ENCODE measurements at places on chromosomes 16 and 17.

GRCh38 chr16:89256651-89257254 is 39.2 kb downstream of the ZNF778 start:
- peak; percentile 52 for DNase-seq

DNA sequence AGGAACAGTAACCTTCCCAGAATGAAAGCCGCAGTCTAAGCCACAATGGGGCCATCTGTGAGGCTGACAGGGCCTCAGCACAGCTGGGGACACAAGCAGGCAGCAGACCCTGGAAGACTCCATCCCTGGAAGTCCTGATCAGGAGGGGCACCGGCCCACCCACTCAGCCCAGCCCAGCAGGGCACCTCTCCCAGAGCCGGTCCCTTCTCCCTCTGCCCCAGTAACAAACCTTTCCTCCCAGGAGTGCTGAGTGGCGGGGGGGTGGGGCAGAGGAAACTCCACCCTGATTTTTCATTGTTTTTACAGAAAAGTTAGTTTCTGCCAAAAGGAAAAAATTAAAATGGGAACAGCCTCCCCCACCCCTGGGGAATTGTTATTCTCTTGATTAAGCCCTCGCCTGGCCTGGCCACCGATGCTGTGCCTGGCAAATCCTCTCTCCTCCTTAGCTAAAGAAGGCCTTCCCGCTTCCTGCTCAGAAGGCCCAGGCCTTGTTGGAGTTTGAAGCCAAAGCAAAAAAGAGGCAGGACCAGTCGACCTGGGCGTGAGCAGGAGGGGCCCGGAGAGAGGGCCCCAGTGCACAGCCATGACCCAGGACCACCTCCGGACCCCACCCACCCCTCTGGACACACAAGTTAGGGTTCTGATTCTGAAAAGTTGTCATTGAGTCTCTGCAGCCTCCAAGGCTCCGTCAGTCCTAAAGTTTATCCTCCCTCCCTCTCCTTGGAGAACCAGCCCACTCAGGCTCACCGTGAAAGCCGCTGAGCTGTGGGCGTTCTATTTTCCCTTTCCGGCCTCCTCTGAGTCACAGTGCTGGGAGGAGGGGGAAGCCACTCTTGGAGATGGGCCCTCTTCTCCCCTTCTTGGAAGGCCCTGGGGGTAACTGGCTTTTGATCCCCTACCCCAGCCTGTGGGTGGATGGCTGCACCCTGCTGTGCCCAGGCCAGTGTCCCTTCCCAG is 128.4 kb upstream of the TNRC6C start:
- DNase-seq = no peak

GRCh38 chr17:5254903-5255521 is 20.4 kb upstream of the SCIMP start:
- no peak for DNase-seq

DNA sequence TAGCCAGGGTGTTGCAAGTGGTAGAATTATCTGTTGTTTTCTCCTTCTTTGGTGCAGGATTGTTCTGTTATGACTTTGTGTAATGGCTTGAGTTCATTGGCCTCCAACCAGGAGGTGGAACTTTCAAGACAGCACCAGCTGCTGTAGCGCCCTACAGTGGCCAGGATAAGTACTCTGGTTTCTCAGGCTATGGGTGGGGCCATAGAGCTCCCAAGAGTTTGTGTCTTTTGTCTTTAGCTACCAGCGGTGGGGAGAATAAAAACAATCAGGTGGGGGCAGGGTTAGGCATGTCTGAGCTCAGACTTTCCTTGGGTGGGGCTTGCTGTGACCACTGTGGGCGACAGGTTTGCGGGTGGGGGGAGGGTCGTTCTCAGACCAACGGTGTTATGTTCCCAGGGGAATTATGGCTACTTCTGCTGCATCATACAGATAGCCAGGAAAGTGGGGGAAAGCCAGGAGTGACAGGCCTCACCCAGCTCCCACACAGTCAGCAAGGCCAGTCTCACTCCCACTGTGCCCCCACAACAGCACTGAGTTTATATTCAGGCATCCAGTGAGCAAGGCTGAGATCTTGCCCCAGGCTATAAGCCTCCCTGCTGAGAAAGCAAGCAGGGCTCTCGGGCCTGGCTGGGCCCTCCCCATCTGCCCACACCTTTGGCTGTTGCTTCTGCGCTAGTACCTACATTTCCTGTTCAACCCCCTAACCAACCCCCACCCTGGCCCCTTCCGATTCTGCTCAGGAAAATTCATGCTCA is 15.4 kb downstream of the ABCA10 start:
- no peak for DNase-seq

DNA sequence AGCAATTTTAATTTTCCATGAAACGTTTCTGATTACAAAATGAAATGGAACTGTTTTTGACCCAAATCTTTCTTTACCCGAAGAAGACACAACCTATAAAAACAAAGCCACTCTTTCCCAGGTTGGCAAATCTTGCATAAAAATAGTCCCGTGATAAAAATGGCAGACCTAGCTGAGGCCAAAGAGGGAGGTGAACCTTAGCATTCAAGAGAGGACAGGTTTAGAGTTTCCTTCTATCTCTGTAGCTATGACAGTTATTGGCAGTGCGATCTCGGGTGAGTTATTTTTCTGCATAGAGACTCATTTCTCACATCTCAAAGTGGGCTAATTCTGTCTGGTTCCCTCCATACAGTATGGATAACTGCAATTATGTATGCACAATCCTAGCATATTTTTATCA is 241.4 kb downstream of the MAP2K6 start:
- DNase-seq = no peak

DNA sequence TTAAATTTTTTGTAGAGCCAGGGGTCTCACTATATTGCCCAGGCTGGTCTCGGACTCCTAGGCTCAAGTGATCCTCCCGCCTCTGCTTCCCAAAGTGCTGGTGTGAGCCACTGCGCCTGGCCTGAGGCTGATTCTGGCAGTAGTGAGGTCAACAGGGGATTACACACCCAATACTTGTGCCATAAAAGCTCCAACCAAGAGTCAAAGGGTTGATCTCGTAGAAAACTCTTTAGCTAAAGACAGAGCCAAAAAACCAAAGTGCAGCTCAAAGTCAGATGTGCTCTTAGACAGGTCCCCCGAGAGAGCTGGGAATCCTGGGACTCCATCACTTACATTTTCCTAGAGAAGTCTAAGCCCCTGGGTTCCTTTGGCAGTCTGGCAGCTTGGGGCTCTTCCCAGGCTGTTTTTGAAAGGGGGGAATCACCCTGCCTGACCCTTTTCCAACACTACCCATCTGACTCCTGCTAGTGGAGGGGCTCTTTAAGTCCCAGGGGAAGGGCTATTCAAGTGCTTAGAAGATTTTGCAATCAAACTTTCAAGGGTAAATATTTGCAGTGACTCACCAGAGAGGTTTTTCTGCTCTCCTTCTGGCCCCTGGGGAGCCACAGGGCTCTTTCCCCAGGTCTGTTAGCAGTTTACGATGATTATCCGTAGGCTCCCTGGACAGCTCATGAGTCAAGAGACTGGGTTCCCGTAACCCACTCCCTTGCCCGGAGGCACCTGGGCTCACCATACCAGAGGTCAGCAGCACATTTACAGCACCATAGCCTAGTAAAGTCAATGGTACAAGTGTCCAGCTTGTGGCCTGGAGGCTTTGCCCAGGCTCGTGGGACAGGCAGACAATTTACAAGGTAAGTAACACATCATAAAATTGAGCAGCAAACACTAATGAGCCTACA is 408.7 kb downstream of the SLC39A11 start:
- DNase-seq = no peak

DNA sequence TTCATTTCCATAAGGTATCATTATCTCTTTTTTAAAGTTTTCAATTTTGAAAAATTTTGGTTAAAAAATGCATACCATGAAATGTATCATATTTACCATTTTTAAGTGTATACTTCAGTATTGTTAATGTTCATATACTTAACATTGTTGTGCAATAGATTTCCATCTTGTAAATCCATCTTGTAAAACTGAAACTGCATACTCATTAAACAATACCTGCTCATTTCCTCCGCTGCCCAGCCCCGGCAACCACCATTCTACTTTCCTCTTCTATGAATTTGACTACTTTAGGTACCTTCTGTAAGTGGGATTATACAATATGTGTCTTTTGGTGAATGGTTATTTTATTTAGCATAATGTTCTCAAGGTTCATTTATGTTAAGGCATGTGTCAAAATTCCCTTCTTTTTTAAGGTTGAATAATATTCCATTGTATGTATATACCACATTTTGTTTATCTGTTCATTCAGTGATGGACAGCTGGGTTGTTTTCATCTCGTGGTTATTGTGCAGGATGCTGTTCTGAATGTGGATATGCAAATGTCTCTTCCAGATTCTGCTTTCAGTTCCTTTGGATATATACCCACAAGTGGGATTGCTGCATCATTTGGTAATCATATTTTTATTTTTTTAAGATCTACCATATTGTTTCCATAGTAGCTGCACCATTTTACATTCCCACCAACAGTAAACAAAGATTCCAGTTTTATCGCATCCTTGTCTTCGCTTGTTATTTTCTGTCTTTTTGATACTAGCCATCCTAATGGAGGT is 6.7 kb downstream of the CCL2 start:
- no peak for DNase-seq

DNA sequence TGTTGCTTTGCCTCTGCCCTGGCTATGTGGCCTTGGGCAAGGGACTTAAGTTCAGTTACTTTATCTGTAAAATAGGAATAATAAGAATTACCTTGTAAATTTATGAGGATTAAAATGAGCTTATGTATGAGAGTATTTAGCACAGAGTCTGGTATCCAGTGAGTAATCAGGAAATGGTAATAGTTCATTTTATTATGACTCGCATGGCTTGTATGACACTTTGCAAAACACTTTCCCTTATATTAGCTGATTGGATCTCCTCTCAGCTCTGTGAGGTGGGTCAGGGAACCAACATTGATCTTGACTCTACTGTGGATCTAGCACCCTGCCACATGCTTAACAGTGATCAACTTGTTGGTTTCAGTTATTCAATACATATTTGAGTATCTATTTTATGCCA is 8.3 kb upstream of the CDH3 start:
- no peak for DNase-seq

DNA sequence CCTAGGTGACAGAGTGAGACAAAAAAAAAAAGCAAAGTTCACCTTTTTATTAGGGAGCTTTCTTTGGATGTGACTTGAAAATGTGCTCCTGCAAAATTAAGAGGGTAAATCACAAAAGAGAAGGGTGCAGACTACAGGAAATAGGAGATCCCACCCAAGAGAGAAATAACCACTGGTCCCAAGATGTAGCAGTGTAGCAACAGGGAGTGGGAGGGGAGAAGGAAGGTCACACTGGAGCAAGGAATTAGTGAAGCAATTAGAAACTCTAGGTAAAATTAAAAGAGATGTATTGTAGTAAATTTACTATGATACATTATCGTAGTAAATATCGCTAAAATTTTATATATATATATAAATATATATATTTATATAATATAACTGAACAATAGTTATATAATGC is 12.3 kb upstream of the SPN start:
- DNase-seq = no peak

DNA sequence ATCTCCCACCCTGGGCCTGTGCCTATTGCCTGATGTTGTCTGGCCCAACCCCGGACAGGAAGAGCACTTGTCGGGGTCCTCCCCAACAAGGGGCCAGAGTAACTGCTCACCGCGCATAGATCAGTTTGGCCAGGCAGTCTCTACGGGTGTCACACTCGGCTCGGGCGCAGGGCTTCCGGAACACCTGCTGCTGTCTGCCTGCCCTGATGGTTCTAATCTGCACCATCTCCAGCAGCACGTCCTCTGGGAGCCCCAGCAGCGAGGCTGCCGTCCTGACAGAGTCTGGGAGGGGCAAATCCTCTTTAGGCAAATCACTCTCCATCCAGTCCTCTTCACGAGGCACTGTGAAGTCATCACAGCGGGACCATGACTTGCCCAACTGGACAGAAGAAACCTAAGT is 24.0 kb downstream of the MYO19 start:
- no peak for DNase-seq

DNA sequence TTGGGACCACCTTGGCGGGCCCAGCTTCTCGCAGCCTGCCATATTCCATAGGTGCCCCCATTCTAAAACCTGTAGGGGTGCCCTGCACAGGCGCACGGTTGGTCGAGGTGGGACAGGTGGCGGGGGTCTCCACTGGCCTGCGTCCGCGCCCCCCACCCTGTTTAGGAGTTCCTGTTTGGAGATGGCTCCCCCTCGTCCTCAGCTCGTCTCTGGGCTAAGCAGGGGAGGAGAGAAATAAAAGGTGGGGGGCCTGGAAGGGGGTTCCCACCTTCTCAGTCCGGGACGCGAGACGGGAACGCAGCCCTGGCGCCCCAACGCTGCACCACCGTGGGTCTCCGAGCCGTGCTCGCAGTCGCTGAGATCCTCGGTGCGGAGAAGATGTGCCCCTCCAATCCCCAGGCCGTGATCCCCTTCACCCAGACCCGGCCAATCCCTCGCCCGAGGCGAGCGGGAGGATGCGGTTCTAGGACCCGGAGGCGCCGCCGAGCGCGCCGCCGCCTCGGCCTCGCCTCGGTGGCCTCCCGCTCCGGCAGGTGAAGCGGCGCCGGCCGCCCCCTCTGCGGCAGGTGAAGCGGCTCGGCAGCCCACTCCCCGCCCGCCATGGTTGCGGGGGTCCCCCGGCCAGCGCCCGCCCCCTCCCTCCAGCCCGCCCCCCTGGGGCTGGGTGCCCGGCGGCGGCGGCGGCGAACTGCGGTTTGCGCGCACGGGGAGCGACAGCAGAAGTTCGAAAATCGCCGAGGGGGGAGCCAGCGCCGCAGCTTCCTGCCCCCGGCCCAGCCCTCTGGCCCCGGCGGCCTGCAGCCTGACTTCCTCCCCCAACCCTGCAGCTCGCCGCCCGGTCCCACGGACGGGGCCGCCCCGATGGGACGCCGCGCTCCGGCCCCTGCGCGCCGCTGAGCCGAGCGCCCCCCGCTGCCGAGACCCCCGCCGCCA is at the start of gene FMNL1:
Gene FMNL1, plus strand, starts transcription at position 805 of the 933 bp plus-strand sequence. CDS start 240 bp downstream, outside the sequence.
- peak; percentile 61 for DNase-seq

GRCh38 chr17:57465610-57466009 is 209.3 kb downstream of the MSI2 start:
- no peak for DNase-seq

- DNase-seq = no peak
These were observed 70.5 kb downstream of the TIMM22 start for GRCh38 chr17:1067282-1067956.

DNA sequence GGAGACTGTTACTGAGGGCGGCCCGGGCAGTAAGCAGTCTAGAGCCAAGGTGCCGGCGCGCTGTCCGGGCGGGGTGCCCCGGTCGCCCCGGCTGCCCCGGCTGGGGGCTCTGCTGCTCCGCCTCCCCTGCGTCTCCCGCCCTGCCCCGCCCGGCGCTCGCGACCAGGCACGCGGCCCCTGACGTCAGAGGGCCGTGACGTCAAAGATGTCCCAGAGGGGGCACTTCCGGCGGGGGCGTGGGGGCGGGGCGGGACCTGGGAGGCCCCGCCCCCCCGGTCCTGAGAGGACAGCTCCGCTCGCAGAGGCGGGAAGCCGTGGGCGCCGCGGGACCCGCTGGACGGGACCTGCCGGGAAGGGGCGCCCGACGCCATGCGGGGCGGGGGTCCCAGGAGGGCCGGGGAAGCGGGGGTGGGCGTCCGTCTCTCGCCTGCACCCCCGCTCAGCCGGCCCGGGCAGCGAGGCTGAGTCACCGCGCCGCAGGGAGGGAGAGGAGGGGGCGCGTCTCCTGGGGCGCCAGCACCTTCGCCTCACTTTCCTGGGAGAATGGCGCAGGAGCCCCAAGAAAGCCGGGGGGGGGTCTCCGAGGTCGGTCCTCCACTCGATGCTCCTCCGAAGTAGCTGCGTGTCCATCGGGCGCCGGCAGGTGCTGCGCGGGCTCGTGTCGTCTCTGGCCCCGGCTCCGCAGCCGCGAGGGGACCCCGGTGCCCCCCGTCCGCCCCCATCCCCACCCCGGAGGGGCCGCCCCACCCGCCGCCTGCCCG is 4.4 kb upstream of the HIC1 start:
- DNase-seq = peak; percentile 48

Measured in activated effector memory CD4-positive, alpha-beta T cell treated with Interleukin-2 at 50 U/mL for 16 hours (primary cell).